Naive thymus-derived CD4-positive, alpha-beta T cell (primary cell): ENCODE measurements at places on chromosomes 1 and 21. TPM values are rescaled to one million over a fixed set of nuclear protein-coding genes. Genes with fewer than 3 reads are reported as not detected.

- DNase-seq, result no peak
These were observed 6.3 kb downstream of the FGR start for GRCh38 chr1:27628712-27629111.

DNA sequence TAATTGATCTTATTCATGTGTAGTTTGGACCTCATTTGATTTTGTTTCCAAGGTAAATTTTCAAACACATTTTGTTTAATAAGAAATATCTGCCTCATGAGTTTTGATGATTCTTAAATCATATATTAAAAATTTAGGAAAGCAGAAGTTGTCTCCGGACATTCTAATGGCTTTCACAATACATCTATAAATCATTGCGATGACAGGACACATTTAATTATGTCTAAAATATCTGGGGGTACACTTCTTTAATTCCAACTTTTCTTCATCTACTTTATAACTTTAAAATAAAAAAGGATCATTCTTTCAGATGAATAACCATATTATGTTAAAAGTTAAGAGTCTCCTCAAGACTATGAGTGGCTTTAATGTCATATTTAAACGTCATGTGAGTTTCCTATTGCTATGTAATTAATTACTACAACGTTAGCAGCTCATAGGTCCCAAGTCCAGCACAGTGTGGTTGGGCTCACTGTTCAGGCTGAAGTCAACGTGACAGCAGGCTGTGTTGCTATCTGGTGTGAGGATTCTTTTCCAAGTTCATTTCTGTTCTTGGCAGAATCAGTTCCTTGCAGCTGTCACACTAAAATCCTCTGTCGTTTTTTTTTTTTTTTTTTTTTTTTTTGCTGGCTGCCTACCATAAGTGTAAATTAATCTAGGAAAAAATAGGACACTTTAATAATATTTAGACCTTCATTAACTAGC is 893.5 kb downstream of the LTN1 start:
- DNase-seq, result no peak

DNA sequence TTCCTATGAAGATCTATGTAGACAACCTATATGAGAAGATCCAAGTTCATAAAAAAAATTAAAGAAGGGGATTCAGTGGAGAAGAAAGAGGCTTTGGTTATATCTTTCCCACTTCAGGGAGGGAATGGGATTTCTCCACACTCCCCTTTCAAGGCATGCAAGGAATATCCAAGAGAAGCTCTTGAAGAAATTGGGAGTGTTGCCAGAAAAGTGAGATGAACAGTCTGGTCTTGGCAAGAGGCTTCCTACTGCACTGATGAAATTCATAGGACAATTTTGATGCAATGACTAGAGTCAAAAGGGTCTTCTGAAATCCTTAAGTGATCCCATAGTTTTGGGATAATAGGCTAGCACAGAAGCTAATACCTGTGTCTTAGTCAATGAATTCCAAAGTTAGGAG is 153.0 kb downstream of the KCTD3 start:
- no peak for DNase-seq

DNA sequence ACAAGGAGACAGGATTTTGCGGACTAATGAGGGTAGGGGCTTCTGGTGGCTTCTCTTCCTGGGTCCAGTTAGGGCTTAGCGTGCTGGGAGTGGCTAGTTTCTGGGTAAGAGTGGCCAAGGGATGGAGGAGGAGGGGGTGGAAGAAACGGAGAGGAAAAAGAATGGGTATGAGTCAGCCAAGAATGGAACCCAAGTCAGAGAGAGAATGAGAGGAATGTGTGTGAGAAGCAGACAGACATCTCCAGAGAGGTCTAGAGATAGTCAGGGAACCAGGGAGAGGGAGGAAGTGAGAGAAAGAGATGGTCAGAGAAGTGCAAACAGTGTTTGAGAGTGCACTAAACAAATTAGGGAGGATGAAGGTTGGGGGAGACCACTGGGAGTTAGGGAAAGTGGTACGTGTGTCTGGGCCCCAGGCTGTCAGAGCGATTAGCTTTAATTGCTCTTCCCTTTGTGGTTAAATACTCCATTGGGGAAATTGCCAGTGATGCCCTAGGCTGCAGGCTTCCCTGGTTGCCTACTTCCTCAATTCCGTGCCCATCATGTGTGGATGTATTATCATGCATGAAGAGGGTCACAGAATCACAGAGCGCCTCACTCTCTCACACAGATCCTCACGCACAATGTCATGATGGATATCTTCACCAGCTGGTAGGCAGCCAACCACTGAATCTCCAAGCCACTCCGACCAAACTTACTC is 1.4 kb downstream of the PEA15 start:
- no peak for DNase-seq

DNA sequence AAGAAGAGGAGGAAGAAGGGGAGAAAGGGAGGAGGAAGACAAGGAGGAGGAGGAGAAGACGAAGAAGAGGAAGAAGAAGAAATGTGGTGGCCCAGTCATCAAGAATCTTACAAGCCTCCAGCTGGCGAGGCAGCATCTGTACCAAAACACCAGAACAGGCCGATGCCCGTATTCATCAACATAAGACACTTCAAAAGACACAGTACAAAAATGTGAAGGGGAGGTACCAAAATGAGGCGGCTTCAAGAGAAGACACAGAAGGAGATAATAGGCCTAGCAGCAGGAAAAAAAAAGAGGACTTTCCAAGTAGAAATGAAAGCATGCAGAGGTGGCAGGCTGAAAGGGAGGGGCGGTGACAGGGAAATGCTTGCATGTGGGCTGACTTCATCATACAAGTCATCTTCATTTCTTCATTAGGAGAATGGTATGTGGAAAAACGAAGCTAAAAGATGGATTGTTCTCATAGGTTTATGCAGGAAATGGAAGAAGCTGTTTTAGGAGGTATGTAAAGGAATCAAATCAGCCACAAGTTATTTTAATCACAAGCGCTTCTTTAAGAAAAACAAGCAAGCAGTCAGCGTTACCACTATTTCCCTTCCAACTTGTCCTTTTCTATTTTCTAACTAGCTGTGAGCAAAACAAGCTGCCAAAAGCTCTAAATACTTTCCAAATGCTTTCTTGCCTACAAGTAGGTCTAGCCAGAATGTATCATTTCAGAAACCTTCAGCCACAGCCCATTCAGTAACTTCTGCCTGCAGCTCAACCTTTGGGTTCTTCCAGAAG is 192.3 kb downstream of the SLC45A1 start:
- peak; percentile 76 for DNase-seq

RHCE gene
- total RNA-seq, result 0.40 TPM

DNA sequence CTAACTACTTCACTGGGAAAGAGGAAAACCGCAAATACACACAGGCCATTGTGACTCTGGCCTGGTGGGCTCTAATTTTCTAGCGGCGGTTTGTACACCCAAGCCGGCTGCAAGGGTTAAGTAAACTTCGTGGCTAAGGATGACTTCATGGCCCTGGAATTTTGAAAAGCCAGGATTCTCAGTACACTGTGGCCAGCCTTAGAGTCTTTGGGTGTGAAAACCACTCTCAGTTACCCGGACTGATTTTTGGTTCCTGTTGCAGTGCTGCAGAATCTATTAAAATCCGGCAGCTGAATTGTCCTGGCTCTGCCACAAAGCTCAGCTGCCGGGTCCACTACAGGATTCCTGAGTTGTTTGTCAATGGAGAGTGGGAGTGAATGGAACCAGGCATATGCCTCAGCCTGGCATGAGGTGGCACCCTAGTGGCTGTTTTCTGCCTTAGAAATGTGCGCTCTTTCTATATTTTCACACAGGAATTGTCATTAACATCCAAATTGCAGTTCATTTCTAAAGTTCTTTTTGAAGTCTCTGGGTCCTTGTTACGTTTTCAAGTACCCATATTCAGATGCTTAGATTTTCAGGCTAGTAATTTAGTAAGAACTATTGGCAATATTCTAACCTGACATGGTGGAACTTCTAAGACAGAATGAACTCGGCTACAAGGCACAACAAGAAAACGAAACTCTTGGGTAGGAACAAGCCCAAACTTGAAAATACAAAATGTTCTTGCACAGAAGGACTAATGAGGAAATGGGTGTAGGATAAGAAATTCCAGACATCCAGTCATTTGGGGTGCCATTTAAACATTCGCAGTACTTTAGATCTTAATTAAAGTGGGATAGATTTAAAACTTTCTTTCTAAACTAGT is 255.9 kb downstream of the NFIA start:
- no peak for DNase-seq

DNA sequence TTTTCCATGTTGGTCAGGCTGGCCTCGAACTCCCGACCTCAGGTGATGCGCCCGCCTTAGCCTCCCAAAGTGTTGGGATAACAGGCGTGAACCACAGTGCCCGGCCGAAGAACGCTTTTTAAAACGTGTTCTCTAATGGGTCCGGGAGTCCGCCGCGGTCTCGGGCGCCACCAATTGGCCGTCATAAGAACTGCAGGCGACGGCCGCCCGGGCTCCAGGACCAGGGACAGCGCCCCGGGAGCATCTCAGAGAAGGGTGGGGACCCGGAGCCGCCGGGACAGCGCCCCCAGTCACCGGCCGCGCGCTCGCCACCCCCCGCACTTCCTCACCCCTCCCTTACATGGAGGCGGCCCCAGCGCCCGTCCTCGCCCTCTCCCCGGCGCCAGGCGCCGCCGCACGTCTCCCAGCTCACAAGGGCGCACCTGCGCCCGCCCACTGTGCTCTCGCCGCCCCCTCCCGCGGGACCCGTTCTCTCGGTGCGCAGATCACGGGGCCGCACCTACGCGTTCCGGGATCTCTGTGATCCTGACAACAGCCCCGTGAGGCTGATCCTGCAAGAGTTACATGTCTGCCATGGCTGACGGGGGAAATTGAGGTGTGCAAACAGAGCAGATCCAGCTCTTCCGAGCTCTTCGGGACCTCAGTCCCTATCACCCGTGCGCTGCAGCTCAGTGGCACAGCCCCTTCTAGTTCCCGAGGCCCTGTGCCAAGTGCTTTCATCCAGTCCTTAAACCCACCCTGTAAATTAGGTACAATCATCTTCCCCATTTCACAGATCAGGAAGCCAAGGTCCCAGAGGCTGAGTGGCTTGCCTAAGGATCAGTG is 9.8 kb downstream of the RAP1GAP start:
- peak; percentile 83 for DNase-seq

GRCh38 chr1:156668801-156669637 is 8.2 kb downstream of the NES start:
- DNase-seq, result no peak

PALMD gene
- total RNA-seq, result not detected

KLHDC7A gene
- total RNA-seq, result 0.08 TPM

DNA sequence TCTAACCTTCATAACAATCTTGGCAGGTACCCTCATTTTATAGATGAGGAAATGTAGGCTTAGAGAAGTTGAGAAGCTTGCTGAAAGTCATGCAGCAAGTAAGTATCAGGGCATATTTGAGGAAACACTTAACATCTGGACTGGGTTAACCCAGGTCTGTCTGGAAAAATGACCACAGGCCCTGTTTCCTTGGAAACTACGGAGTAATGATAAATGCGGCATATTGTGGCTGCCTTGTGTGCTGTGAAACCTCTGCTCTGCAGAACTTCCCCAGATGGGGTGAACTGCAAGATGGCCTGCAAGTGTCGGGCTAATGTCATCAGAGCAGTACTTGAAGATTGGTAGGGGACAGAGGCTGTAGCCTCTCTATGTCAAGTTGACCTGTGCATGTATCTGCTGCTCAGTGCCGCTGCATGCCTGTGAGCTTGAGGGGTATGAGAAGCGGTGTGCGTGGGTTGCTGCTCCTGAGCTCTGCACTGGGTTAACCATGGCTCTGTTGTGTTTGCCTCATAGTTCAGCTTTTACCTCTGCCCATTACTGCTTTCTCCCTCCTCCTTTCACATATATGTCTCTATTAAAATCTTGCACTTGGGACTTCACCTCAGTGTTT is 83.1 kb downstream of the WDR3 start:
- DNase-seq, result no peak

- no peak for DNase-seq
These were observed 25.2 kb downstream of the VN1R5 start for GRCh38 chr1:247281001-247281574.

GRCh38 chr1:157682710-157683437 is 17.7 kb downstream of the FCRL3 start:
- DNase-seq, result no peak

C1QB gene
- total RNA-seq, result 1.1 TPM

DNA sequence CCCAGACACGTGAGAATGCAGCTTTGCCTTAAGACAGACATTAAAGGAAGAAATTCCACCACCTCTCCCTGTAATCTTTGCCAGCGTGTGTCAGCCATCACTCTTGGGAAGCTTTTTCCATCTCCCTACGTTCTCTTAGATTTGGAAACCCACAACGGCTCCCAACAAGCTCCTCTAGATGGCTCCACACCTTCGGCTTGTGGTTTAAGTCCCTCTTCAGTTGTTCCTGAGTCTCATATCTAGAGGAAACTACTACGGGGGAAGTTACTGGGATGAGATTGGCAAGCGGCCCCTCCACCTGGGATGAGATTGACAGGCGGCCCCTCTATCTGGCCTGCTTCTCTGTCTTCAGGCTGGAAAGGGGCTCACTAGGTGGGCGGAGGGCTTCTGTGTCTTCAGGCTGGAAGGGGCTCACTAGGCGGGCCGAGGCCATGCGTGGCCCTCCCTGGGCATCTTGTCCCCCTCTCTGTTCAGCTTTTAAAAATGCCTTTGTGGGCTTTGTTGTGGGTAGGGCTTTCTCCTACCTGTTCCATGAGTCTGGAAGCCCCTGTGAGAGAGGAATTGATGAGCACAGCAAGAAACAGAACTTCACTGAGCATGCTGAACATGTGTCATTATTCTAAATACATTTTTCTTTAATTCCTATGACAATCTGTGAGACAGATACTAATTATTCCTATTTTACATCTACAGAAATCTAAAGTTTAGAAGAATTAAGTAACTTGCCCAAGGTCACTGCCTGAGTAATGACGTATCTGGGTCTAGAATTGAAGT is 670.5 kb downstream of the KIF26B start:
- no peak for DNase-seq
